ENCODE measurements at places on chromosomes 2 and 18. TPM values are rescaled to one million over a fixed set of nuclear protein-coding genes. Genes with fewer than 3 reads are reported as not detected.

DNA sequence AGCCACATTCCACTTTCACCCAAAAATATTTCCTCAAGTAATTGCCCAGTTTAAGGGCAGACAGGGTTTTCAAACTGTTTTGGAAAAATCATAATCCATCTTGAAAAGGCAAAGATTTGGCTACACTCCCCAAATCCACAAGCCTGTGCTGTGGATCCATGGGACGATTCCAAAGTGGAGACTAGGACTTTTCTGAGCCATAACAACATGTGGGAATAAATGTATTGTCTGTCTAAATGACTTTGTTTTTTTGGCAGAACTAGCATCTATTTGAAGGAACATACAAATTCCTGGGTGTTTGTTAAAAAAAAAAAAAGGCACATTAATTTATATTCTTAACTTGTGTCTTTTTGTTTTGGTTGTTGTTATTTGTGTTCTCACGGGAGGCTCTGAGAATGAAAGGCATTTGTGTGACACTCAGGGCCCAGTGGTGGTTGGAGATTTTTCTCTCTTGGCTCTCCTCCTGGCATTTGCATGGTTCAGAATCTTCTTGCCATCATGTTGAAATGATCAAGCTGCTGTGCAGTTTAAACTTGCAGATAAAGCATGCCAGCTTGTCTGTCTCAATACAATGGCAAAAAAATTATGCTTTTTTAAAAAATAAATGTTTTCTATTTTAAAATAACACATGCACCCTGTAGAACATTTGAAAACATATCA is 277.4 kb downstream of the EN1 start:
- DNase-seq, result no peak
- H3K27me3 ChIP-seq, result peaks cover 2% of the 10 kb centered on the region
- no peaks in the 10 kb centered on the region for H3K36me3 ChIP-seq
- H3K4me3 ChIP-seq, result no peak overlapping the region
- no peak overlapping the region for H3K27ac ChIP-seq
- H3K4me1 ChIP-seq, result peaks cover 2% of the 10 kb centered on the region

The C2orf42 gene
- 36.6 TPM for total RNA-seq

The MAPK4 gene
- total RNA-seq, result not detected

The NT5C1B gene
- total RNA-seq, result not detected
